Lung microvascular endothelial cell (primary cell): ENCODE measurements at places on chromosomes 12 and 14. TPM values are rescaled to one million over a fixed set of nuclear protein-coding genes. Genes with fewer than 3 reads are reported as not detected.
A peak's percentile ranks its signal among the peaks of the same experiment; 100 is the strongest.

The KCNH3 gene
- under 0.01 TPM in 1 of 2 replicates, not detected in the other for total RNA-seq

DNA sequence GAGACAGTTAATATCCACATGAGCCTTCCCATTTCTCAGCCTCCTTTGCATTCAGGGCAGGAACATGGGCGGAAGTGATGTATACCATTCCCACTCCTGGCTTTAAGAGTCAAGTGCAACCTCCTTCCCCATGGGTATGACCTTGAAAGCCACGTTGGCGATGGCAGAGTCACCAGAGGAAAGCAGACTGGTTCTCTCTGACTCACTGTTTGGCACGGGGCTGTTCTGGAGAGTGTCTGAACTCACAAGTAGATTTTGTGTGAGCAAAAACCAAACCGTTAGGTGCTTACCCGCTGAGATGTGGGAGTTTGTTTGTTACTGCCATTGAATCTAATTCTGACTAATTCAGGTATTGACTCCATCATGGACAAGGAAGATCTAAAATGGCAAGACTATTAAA, 36.7 kb upstream of the PZP start:
- DNase-seq = no peak

- peak; percentile 9 for DNase-seq
These were observed 53.6 kb downstream of the AKAP6 start for GRCh38 chr14:32382704-32383103.

DNA sequence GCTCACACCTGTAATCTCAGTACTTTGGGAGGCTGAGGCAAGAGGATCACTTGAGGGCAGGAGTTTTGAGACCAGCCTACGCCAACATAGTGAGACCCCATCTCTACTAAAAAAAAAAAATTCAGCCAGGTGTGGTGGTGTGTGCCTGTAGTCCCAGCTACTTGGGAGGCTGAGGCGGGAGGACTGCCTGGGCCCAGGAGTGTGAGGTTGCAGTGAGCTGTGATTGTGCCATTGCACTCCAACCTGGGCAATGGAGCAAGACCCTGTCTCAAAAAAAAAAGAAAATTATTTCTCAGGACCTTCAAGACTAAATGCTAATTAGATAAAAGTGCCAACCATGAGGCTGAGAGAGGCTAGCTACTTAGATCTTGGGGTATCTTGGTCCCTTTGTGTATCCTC, 23.5 kb downstream of the OTUB2 start:
- no peak for DNase-seq

DNA sequence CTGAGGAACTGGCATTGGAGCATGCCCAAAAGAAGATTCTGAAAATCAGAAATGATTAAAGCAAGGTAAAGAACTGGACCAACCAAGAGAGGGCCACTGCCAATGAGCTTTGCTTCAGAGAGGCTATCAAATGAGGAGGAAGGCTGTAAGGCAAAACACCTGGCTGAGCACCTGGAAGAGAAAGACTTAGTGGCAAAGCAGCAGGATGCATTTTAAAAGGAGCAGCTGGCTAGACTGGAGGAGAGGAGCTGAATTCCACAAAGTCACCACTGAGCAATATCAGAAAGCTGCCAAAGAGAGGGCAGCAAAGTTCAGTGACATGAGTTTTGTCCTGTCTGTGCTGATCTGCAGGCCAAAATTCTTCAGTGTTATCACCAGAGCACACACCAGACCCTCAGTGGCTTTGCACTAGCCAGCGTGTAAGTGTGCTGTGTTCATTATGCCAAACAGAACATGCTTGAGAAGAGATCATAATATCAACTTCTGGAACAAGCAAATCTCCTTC, 338.7 kb downstream of the TRHDE start:
- no peak for DNase-seq

DNA sequence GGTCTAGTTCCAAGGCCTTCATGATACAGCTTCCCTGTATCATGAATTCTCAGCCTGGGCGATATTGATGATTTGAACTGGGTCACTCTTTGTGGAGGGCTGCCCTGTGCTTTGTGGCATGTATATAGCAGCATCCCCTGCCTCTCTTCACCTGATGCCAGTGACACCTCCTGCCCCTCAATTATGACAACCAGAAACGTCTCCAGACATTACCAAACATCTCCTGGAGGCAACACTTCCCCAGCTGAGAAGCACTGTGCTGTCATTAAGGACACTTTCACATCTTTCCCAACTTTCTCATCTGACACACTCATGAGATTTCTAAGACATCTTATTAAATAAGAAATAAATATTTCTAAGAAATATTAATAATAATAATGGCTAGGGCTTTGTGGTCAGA, 315.3 kb downstream of the BCL11B start:
- DNase-seq = no peak

- no peak for DNase-seq
These were observed 19.7 kb upstream of the FAM222A start for GRCh38 chr12:109693653-109694600.

DNA sequence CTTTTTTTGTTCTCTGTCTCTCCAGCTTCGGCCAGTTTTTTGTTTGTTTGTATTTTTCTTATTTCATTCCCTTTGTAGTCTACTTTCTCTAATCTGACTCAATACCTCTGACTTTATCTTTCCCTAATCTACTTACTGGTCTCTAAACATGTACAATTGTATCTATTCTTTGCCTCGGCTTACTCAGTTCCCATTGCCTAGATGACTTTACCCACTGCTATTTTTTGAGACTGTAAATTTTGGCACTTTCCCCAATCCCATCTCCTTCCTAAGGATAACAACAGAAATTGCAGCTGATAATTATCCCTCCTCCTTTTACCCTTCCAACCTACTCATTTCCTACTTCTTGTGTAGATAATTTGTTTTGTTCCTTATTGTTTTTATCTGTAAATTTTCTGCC, 511.1 kb downstream of the RPL10L start:
- DNase-seq = no peak
